ENCODE measurements at places on chromosomes 16 and 17.
A peak's percentile ranks its signal among the peaks of the same experiment; 100 is the strongest.

DNA sequence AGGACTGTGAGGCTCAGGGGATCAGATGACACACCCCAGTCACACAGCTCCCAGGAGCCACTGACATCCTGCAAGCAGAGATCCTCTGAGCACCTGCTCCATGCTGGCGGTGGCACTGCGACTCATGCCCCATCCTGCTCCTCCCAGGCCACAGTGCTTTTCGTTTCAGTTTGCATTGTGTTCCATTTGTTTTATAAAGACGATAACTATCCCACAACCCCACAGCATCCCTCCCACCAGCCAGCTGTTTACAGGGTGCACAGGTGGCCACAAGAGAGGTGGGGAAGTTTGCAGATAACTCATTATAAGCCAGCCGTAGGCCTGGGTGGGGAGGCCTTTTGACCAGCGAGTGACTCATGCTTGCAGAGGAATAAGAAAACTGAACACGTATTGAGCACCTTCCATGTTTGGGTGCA, 28.2 kb downstream of the BCO1 start:
- no peak for DNase-seq
- no peaks in the 10 kb centered on the region for H3K27me3 ChIP-seq
- H3K27ac ChIP-seq: peak overlapping the region; percentile 86
- peaks cover 4% of the 10 kb centered on the region for H3K36me3 ChIP-seq
- peaks cover 7% of the 10 kb centered on the region for H3K4me1 ChIP-seq
- no peak overlapping the region for H3K4me3 ChIP-seq

DNA sequence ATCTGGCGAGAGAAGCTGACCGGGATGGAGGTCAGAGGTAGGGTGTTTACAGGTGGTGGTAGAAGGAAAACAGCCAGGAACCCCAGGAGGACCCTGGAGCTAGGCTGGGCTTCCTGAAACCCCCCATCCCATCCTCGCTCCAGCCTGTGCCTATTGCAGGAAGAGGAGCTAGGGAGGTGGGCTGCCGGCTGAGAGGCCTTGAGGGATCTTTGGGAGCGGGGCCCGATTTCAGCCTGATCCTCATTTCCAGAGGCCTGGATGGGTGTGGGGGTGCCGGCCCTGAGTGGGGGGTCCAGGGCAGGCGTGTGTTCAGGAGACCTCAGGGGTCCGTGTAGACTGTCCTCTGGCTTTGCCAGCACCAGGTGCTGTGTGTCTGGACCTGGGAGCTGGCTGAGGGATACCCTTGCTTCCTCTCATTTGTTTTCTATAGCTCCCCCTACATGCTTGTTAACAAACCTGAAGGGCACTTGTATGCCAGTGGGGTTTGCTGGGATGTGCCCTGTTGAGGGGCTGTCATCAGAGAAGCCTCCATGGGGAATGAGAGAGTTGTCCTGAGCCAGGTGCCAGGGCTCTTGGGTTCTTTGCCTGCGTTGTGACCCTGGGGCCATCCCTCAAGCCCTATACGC, 18.9 kb upstream of the RAP1GAP2 start:
- H3K27ac ChIP-seq: no peak overlapping the region
- H3K36me3 ChIP-seq: no peaks in the 10 kb centered on the region
- peaks cover 3% of the 10 kb centered on the region for H3K4me1 ChIP-seq
- DNase-seq: no peak
- peaks cover 55% of the 10 kb centered on the region for H3K27me3 ChIP-seq
- H3K4me3 ChIP-seq: peak overlapping the region; percentile 86

DNA sequence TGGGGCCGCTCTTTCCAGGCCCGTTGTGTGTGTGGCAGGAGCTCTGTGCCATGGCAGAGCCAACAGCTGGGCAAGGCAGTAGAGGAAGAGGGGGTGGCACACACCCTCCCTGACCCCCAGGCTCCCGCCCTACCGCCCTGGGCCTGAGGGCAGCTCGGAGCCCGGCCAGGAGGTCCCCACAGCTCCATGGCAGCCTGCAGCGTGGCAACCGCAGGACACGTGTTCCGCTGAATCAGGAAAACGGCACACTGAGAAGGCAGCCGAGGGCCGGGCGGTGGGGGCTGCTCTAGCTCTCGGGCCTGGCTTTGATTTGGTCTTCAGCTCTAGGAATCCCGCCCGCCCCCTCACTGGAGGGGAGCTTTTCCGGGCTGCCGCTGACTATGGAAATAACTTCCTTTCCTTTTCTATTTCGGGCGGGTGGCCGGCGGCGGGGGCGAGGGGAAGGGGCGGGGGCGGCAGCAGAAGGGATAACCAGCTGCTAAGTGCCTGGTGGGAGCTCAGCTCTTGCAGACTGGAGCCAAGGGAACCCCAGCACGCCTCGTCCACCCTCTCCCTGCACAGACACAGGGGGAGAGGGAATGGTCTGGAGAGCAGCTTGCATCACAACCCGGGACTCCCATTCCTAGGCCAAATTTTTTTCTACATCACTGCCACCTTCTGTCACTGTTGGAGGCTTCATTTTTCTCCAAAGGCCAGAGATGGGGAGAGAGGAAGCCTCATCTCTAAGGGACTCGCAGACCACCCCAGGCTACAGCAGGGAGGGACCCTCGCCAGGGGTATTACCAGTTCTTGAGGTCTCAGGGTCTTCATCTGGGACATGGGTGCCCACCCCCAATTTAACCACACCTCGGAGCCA, 24.8 kb upstream of the MRPS23 start:
- peak; percentile 84 for DNase-seq
- H3K4me3 ChIP-seq: peak overlapping the region; percentile 74
- H3K4me1 ChIP-seq: peaks cover 64% of the 10 kb centered on the region
- peak overlapping the region; percentile 65 for H3K27ac ChIP-seq
- peaks cover 21% of the 10 kb centered on the region for H3K36me3 ChIP-seq
- H3K27me3 ChIP-seq: no peaks in the 10 kb centered on the region

DNA sequence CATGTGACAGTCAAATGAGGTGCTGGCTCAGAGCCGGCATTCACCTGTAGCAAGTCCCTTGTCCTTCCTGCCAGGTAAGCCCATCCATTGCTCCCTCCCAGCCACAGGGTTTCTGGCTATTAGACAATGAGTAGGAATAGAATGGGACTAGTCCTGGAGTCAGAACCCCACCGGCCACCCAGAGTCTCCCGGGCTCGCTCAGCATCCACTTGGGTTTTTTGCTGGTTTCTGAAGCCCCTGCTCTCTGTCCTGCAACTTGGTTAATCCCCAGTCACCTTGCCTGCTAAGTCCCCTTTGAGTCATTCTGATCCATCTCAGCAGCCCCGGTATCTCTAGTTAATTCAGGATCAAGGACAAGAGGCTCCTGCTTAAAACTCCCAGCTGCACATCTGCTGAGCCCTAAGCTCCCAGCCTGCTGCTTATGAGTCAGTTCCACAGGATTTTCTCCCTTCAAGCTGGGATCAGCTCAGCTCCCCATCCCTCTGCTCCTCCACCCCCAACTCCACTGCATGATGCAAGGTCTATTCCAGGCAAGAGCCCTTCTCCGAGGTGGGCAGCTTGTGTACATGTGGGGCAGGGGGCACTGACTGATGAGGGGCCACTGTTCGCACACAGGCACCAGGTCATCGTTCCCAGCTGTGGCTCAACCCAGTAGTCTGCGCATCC, 19.9 kb upstream of the MRPS23 start:
- H3K27me3 ChIP-seq: no peaks in the 10 kb centered on the region
- H3K36me3 ChIP-seq: peaks cover 21% of the 10 kb centered on the region
- H3K27ac ChIP-seq: no peak overlapping the region

GRCh38 chr16:88058817-88059216, 107.6 kb downstream of the BANP start:
- H3K27ac ChIP-seq: no peak overlapping the region
- H3K27me3 ChIP-seq: no peaks in the 10 kb centered on the region
- no peak for DNase-seq
- H3K4me3 ChIP-seq: no peak overlapping the region
- H3K4me1 ChIP-seq: peaks cover 7% of the 10 kb centered on the region

- H3K36me3 ChIP-seq: no peaks in the 10 kb centered on the region
- peaks cover 22% of the 10 kb centered on the region for H3K27me3 ChIP-seq
- no peak overlapping the region for H3K27ac ChIP-seq
Observed at GRCh38 chr16:82699260-82699659, 72.5 kb downstream of the CDH13 start.

GRCh38 chr16:54930005-54930868, at the start of gene IRX5:
IRX5 (plus strand) TSS chr16:54930865; CDS start chr16:54931199, 334 bp downstream.
- H3K27ac ChIP-seq: peak within 1 kb of the TSS; percentile 97
- peaks cover 23% of the 10 kb centered on the region for H3K36me3 ChIP-seq
- DNase-seq: peak; percentile 91

DNA sequence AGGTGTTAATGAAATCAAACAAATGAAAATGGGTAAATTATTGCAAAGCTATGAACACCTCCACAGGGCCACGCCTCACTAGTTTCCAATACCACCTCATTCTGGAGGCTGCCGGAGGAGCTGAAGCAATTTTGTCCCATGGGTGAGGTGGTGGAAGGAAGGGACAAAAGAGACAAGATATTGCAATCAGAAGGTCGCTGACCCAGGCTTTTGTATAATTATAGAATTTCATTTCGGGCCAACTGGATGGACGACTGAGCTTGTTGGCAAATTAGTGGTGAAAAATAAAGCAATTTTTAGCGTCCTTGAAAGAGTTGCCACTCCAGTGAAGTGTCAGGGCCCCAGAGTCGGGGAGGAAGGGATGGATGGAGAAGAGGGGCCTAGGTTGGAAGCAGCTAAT, 147.9 kb downstream of the CYLD start:
- H3K27ac ChIP-seq: no peak overlapping the region
- no peaks in the 10 kb centered on the region for H3K36me3 ChIP-seq
- no peak overlapping the region for H3K4me3 ChIP-seq
- no peaks in the 10 kb centered on the region for H3K4me1 ChIP-seq
- H3K27me3 ChIP-seq: peaks cover 46% of the 10 kb centered on the region

DNA sequence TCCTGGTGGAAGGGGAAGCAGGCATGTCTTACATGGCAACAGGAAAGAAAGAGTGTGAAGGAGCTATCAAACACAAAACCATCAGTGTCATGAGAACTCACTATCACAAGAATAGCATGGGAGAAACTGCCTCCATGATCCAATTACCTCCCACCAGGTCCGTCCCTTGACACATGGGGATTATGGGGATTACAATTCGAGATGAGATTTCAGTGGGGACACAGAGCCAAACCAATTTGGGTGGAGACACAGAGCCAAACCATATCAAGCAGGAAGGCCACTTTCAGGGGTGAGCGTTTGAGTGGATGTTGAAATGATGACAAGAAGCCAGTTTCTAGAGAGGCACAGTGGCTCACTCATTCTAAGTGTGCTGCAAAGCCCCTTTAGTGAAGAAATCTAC, 143.8 kb downstream of the CPPED1 start:
- no peaks in the 10 kb centered on the region for H3K4me1 ChIP-seq
- no peaks in the 10 kb centered on the region for H3K36me3 ChIP-seq
- no peak overlapping the region for H3K4me3 ChIP-seq
- DNase-seq: no peak
- no peaks in the 10 kb centered on the region for H3K27me3 ChIP-seq

DNA sequence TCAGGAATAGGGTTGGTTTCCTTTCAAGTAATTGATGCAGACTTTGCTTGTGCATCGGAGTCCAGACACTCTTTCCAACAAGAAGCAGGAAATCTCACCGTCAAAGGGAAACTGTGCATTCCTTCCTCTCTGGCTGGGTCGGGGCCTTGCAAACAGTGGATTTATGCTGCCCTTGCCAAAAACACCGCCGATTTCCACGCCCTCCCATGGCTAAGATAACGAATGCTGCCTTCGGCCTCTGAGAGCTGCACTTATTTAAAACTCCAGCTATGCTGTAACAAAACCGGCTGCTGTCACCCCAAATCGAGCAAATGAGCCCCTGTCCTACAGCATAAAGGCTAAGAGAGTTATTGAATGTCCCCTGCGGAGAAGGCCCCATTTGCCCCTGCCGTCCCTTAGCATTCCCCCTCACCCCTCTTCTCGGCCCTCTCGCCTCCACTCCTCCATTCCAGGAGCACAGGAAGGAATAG, 275.5 kb upstream of the IRX5 start:
- H3K27me3 ChIP-seq: peaks cover 32% of the 10 kb centered on the region
- H3K36me3 ChIP-seq: no peaks in the 10 kb centered on the region
- no peak for DNase-seq
- H3K4me1 ChIP-seq: peaks cover 35% of the 10 kb centered on the region
- H3K4me3 ChIP-seq: peak overlapping the region; percentile 46

DNA sequence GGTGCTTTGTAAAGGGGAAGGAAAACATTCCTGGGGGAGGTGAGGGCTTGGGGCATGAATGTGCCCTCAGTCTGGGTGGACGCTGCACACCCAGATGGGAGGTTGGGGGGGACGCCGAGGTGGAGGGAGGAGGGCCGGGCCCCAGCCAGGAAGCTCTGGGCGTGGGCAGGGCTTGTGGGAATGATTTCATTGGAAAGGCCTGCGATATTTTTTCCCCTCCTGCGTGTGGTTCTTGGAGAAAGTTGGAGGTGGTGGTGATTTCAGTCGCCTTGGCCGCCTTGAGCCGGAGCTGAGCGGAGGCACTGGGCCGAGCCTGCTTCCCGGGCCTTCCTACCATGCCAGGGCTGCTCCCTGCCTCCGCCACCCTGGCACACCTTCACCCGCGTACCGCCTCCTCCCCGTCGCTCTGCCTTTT, 26.4 kb upstream of the CLEC18A start:
- H3K4me3 ChIP-seq: no peak overlapping the region
- no peaks in the 10 kb centered on the region for H3K27me3 ChIP-seq
- H3K4me1 ChIP-seq: peaks cover 25% of the 10 kb centered on the region
- peak overlapping the region; percentile 54 for H3K27ac ChIP-seq

DNA sequence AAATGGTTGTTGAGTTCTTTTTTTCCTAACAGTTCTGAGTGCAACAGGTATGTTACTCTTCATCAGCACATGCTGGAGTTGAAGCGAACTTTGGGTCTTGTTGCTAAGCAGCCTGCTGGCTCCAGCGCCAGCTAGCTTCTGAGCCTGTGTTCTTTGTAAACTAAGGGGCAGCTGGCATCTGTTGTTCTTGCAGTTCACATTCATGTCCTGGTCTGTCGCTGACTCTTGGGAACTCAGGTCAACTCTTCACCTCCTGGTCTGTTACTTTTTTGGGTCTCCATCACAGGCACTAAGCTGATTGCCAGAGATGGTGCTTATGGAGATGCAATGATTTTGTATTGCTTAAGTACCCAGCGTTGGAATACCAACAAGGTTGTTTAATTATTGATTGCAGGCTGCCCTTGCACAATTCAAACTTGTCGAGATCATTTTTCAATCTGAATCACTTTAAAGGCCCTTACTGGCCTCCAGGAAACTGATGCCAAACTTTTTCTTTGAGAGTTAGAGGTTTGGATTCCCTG, 40.9 kb downstream of the USP10 start:
- H3K4me1 ChIP-seq: peaks cover 61% of the 10 kb centered on the region
- H3K36me3 ChIP-seq: peaks cover 14% of the 10 kb centered on the region
- H3K27ac ChIP-seq: peak overlapping the region; percentile 51
- DNase-seq: no peak
- no peak overlapping the region for H3K4me3 ChIP-seq

DNA sequence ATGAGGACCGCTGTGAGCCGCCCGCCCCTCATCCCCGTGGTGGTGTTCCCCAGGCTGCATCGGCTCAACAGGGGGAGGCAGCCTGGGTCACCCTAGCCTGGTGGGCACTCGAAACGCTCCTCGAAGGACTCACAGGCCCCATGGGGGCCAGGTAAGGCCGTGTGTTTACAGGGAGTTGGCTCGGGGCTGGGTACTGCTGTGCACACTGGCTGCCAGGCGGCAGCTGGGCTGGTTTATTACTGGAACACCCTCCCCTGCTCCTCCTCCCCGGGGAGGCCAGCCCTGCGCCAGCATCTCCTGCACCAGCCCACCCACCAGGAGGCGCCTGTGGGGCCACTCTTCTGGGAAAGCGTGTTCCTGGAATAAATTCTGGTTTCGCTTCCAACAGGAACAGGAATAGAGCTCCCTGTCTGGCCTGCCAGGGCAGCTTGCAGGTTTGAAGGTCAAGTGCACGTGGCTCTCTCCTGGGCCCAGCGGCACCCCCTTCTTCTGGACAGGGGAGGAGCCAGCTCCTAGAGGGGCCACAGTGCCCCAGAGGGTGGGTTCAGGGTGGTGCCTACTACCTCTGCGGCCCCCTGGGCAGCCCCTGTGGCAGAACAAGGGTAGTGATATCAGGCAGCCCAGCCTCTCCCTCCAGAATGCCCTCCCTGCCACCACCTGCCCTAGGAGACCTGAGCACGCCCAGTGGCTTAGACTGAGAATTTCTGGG, 11.3 kb downstream of the MCRIP1 start:
- H3K27me3 ChIP-seq: peaks cover 2% of the 10 kb centered on the region
- H3K4me3 ChIP-seq: no peak overlapping the region
- no peaks in the 10 kb centered on the region for H3K36me3 ChIP-seq
- DNase-seq: no peak
